ENCODE measurements at places on chromosomes 11 and 22.

- no peak for DNase-seq
These were observed 1.0 kb downstream of the FUT4 start for GRCh38 chr11:94544646-94545263.

GRCh38 chr11:111443032-111443431 is 64.0 kb upstream of the POU2AF1 start:
- DNase-seq = no peak

DNA sequence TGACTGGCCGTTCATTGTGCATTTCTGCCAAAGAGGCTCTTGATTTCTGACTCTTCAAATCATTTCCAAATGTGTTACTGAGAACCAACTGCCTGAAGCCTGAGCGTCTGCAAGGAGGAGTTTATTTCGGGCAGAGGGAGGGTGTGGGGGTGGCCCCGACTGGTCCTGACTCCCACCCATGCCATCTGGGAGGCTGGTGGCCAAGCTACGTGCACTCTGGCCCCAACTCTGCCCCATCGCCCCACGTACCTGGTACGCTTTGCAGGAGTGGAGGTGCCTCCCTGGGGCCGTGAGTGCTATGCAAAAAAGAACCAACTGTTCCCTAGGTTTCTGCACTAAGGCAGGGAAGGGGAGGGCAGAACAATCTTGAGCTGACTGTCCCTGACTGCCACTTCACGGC is 846.8 kb downstream of the BRD1 start:
- DNase-seq = no peak

- DNase-seq = no peak
These were observed 241.4 kb downstream of the BRD1 start for GRCh38 chr22:49586244-49586748.

DNA sequence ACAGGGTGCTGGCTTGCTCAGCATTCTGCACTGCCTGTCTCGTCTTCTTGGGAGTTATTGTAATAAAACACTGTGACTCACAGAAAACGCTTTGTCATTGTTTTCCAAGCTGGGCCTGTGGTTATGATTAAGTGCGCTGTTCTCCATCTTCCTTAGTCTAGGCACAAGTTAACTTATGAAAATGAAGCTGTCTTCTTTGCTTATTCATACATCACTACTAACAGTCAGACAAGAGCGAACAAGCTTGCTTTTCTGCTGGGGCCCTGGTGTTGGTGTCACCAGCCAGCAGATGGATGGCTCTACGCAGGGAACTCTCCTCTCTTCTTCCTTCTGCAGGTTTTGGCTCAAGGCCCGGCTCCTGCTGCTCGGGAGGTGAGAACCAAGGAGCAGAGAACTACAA is 380.1 kb upstream of the SYN3 start:
- peak; percentile 36 for DNase-seq

DNA sequence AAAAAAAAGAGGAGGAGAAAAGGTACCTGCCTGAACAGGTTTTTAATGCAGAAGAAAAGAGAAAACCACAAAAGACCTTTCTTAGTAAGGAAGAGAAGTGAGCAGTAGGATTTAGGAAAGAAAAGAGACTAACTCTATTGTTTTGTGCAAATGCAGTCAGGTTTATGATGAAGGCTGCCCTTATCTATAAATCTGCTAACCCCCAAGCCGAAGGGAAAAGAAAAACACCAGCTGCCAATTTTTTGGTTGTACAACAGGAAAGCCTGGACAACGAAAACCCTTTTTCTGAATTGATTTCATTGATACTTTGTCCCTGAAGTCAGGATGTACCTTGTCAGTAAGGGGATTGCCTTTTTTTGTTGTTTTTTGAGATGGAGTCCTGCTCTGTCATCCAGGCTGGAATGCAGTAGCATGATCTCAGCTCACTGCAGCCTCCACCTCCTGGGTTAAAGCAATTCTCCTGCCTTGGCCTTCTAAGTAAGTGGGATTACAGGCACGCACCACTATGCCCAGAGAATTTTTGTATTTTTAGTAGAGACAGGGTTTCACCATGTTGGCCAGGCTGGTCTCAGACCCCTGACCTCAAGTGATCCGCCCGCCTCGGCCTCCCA is 21.2 kb downstream of the POLD4 start:
- DNase-seq = no peak

GRCh38 chr11:66492161-66492865 is 12.1 kb downstream of the DPP3 start:
- DNase-seq = no peak

- no peak for DNase-seq
These were observed 145.4 kb downstream of the NECTIN1 start for GRCh38 chr11:119583585-119583984.

GRCh38 chr22:49179175-49179574 is 648.5 kb downstream of the BRD1 start:
- no peak for DNase-seq

GRCh38 chr22:36027579-36027934 is 1.1 kb downstream of the RBFOX2 start:
- no peak for DNase-seq

DNA sequence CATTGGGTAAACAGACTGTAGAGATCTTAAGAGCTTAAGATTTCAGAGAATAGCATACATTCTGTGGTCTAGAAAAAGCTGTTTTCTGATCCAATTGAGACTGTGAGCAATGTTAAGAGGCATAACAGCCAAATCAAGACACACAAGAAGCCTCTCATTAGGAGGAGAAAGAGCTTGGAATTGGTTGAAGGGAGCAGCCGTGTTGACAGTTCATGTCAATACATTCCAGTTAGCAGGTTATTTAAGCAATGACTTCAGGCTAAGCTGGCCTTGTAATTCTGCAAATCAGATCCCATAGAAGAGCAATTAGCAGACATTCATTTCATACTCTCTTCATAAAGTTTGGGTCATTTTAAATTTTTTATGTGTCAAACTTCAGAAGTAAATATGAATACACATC is 50.9 kb downstream of the ETS1 start:
- DNase-seq = no peak

GRCh38 chr11:78653294-78653909 is 78.7 kb upstream of the NARS2 start:
- no peak for DNase-seq

DNA sequence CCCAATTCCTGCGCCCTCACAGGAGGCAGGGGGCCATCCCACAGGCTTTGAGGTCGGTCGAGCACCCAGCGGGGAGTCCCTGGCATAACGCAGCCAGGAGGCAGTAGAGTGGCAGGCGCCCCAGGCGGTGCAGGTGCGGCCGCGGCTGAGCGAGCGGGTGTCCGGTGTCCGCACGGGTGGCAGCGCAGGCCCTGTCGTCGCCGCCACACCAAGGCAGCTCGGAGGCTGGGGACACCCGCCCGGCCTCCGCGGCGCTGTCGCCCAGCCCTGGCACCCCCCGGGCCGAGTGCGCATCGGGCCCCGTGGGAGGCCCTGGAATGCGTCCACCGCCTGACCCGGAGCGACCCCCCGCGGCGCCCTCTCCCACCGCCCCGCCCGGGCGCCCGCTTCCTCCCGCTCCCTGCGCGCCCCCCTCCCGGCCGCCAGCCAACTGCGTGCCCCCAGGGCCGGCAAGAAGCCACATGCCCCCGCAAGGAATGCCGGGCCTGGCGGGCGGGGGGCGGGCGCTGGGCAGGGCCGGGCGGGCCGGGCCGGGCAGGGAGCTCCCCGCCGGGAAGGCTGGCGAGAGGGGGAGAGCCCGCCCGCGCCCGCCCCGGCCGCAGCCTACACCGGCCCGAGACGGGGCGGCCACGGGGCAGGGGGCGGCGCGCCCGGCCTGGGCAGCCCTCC is 33.9 kb downstream of the PRDM11 start:
- DNase-seq = no peak

DNA sequence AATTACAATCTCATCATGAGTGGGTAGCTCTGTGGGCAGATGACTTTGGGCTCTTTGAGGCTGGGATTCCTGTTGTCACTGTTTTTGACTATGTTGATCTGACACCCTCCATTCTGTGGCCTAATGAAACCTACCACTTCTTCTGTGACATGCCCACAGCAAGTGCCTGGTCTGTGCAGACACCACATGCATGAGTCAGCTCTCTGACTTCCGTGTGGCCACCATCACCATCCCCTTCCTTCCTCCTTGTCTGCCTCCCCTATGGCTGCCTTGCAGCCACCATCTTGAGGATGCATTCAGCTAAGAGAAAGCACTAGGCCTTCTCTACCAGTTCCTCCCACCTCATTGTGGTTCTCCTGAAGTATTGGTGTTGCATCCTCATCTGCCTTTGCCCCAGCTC is 15.3 kb upstream of the OR10V1 start:
- no peak for DNase-seq

DNA sequence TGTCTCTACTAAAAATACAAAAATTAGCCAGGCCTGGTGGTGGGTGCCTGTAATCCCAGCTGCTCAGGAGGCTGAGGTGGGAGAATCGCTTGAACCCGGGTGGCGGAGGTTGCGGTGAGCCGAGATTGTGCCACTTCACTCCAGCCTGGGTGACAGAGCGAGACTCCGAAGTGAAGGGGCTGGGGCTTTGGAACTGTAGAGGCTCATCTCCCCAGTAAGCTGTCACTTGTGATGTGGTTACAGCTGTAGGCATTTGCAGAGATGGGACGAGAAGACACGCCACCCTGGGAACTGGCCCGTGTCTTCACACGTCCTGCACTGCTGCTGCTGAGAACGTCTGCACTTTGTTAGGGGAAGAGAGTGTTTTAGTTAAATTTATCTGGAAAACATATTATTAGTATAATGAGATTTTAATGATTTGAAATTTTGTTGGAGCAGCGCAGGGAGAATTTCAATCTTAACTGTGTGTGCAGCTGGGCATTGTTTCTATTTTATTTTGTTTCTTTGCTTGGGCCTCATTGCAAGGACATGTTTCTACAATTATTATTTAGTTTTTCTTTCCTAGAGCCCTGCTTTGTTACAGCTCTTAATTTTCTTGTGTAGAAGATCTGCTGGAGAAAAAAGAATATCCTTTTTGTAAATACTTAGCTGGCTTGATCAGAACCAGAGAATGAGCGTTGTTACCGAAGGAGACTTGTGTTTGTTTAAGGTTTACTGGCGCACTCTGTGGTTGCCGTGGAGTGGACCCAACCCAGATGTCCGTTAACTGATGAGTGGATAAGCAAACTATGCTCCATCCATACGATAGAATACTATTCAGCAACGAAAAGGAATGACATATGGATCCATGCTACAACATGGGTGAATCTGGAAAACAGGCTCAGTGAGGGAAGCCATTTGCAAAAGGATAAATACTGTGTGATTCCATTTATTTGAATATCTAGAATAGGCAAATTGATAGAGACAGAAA is 18.4 kb downstream of the PARVB start:
- peak; percentile 23 for DNase-seq

DNA sequence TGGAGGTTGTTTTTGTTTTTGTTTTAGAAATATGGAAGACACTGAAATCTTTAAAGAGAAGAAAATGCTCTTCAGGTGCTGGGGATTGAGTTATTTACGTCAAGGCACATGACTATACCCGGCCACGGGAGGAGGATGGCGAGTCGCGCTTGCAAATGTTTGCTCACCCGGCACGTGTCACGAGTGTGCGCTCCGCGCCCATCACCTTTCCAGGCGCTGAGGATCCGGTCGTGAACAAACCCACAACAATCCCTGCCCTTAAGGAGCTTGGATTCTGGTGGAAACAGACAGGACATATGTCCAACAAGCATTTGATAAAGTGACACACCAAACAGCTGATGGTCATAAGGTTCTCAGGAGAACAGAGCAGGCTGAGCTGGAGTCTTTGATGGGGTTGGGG is 715.5 kb downstream of the BRD1 start:
- DNase-seq = no peak

GRCh38 chr11:117172724-117173421 is 5.7 kb upstream of the SIDT2 start:
- DNase-seq = no peak

- DNase-seq = no peak
These were observed 8.8 kb downstream of the RIN1 start for GRCh38 chr11:66327171-66328030.

DNA sequence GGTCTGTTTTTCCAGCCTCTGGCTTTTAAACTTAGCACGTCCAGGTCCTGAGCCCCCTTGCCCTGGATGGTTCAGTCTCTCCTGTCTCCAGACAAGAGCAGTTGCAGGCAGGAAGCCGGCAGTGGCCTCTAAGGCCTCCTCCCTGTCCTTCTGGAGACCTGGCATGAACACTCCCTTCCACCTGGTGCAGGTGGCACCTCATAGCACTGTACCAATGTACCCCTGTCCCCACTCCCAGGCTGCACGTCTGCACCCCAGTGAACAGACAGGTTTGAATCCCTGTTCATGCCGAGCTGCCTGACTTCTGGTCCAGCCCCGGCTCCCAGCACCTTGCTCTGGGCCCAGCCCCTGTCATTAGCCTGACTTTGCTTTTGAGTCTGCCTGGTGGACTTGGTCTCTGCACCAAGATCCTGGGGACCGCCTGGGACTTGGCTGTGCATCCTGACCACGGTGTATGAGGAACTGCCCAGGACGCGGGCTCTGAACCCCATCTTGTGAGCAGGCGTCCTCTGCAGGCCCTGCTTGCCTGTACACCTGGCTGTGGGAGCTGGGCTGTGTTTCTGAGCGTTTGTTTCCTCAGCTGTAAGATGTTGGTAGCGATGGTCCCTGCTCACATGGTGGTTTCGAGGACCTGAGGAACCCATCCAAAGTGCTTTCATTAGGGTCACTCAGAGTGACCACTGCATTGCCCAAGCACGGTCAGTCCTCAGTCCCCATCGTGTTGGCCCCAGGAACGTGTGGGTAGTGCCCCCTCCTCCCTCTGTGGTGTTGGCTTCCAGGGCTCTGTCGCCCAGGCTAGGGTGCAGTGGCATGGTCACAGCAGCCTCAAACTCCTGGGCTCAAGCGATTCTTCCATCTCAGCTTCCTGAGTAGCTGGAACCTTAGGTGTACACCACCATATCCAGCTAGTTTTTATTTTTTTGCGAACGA is 75.0 kb upstream of the SHANK2 start:
- no peak for DNase-seq

GRCh38 chr11:720017-720641 is 14.1 kb downstream of the EPS8L2 start:
- DNase-seq = no peak

- DNase-seq = no peak
These were observed 39.7 kb downstream of the FLI1 start for GRCh38 chr11:128733440-128734102.

DNA sequence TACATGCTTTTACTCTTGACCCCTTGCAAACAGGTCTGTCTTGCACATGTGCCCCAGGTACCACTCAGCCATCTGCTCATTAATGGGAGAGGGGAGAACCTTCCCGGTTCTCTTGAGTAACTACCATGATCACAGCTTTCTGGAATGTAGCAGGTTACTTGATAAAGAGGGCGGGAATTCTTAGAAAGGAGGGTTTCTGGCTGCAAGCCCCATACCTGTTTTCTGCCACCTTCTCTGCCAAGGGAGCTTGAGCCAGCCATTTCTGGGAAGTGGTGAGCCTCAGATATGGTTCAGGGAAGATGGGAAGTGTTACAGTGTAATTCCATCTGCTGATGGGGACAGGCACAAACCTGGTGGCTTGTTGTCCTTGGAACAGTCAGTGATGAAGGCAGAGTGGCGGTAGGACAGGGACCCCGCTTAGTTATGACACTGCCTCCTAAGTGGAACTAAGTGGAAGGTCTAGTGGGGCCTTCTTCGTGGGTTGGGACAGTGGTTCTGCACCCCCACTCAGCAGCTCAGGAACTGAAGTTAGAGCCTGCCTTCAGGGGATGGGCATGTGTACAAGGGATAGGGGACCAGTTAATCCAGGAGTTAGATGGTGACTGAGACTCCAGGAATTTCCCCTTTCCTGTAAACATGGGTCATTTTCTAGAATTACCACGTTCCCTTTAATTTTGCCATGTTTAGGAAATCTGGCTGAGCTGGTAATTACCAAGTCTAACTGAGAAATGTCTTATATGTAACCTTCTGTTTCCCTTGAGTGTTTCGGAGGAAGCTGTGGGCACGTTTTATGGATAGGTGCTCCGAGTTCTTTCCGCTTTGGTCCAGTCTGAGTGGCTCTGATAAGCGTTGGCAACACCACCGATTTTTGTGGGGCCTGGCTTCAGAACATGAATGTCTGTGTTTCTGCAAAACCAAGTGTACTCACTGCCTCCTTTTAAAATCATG is 35.3 kb downstream of the BCR start:
- no peak for DNase-seq
